Foreskin melanocyte (primary cell): ENCODE measurements at places on chromosomes 5 and 9.
A peak's percentile ranks its signal among the peaks of the same experiment; 100 is the strongest.

DNA sequence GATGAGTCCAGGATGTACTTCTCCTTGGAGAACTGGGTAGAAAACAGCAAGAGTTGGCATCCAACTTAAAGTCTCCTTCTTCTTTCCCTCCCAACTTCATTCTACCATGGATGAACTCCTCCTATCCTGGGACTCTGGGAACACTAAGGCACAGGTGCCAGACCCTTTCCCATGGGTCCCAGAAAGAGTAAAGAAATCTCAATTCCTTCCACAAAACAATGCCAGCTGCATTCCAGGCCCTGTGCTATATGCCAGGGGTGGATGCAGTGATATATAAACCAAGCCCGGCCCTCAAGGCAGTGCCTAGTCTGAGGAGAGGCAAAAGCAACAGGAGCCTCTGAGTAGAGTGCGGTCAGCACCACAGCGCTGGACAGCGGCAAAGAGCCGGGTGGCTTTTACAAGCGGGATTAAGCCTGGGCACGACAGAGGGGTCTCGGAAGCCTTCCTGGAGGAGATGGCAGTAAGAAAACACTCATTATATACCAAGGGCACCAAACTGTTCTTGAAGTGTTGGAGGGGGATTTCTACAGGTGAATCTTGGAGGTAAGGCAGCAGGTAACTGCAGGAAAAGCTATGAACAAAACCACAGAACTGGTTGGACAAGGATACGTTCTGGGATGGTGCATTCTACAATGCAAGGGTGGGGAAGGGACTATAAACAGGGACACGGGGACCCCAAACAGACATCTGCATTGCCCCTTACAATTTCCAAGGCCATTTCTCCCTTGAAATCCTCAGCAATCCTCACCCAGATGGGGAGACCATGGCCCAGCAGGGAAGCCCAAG lies 16.4 kb upstream of the TOR2A start:
- DNase-seq: no peak

DNA sequence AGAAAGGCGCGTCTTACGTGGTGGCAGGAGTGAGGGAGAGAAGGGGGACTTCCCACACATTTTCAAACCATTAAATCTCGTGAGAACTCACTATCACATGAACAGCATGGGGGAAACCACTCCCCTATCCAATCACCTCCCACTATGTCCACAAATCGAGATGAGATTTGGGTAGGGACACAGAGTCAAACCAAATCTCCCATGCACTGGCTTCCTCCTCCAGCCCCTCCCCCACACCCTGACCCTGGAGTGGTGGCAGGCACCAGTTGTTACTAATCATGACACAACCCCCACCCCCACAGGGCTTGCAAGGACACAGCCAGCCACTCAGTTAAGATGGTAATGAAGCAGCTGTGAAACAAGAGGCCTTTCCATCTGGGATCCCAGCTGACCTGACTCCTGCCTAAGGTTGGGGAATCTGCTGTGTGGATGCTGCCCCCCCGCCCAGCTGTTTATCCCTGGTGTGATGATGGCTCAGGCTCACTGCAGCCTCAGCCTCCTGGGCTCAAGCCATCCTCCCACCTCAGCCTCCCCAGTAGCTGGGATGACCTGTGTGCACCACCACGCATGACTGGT lies 57.1 kb upstream of the FUBP3 start:
- no peak for DNase-seq

- peak; percentile 9 for DNase-seq
Observed at GRCh38 chr9:100324594-100325200, 28.0 kb downstream of the TEX10 start.

DNA sequence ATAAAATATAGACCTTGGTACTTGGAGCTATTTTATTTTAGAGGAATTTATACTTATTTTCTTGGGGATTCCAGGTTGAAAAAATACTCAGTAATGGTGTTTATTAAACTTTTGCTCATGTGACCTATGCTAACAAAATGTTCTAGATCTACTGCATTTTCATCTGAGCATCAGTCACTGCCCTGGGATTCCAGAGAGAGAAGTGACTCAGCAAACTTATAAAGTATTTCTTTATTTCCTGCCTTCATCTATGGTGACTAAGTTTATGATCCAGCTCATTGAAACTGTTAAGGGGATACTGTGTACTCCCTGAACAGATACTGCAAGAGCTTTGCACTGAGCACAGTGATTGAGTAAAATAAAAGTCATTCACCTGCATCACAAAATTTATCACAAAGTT lies 298.5 kb upstream of the CDH18 start:
- DNase-seq: peak; percentile 18

DNA sequence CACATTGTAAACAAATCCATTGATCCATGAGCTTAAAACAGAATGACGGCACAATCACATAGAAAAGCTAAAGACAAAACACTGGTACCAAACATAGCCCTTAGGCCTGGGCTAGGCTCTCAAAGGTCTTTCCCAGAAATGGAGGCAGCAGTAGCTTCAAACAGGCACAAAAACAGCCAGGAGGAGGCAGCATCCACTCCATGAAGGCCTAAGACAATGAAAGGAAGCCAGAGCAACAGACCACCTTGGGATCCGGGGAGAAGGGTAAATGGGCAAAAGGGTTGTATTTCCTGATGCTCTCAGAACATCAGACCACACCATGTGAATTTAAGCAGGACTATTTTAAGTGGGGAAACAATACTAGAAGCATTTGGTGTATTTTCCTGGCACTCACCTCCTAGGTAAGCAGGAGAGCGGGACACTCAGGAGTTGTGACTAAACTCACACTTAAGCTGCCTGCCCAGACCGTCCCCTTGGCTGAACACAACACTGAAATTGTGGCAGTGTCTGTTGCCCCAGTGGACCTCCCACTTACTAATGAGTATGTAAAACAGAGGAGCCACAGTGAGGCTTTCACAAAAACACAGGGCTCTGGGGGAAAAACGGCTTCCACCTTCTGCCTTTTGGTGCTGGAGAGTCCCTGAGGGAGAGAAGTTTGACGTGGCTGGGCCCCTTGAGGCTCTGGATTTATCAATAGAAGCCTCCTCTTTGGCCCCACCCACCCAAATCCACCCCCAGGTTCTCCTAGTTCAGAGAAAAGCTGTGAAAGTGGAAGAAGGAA lies 11.9 kb downstream of the GNPDA1 start:
- peak; percentile 12 for DNase-seq

- DNase-seq: peak; percentile 77
Observed at GRCh38 chr5:131825404-131826013, 28.7 kb upstream of the FNIP1 start.
